ENCODE measurements at places on chromosomes 1 and 21.

DNA sequence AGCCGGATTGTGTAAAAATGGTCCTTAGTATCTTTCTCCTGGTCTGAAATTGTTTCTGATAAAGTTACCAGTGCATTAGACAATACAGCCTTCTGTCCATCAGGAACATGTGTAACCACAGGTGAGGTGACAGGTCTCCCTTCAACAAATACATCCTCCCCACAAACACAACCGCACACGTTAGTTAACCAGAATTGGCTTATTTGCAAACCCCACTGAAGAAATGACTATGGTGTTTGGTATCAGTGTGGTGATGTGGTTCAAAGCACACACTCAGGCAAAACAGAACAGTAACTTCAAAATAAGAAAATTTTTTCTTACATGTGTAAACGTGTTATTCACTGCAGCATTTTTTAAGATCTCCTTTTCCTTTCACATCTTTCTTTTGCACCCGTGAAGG lies 517.2 kb upstream of the NR5A2 start:
- H3K4me1 ChIP-seq = no peaks in the 10 kb centered on the region
- H3K4me3 ChIP-seq = no peak overlapping the region
- no peak overlapping the region for H3K27ac ChIP-seq
- no peaks in the 10 kb centered on the region for H3K36me3 ChIP-seq

- DNase-seq = no peak
- H3K36me3 ChIP-seq = peaks cover under 1% of the 10 kb centered on the region
- peak overlapping the region; percentile 64 for H3K27ac ChIP-seq
- H3K4me3 ChIP-seq = no peak overlapping the region
Observed at GRCh38 chr1:230249695-230250480, 176.2 kb downstream of the PGBD5 start.

DNA sequence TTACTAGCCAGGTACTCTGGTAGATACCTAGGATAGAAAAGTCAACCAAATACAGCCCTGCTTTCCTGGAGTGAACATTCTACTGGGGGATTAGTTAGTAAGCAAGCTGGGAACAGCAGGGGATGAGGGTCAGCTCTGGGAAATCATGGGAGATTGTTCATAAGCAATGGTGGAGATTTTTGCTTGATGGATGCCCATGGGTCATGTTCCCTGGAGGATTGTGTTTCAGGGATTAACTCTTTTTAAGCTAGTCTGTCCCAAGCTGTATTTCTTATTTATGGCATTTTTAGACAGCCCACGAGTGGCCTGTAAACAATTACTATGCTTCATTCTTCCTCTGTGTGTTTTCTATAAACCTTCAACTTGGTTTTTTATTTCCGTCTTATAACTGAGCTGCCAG lies 18.9 kb downstream of the CACHD1 start:
- no peak for DNase-seq
- no peaks in the 10 kb centered on the region for H3K27me3 ChIP-seq
- peaks cover 13% of the 10 kb centered on the region for H3K4me1 ChIP-seq
- H3K36me3 ChIP-seq = no peaks in the 10 kb centered on the region

GRCh38 chr1:160797271-160797709 lies 1.3 kb downstream of the LY9 start:
- no peaks in the 10 kb centered on the region for H3K36me3 ChIP-seq
- H3K4me3 ChIP-seq = no peak overlapping the region
- DNase-seq = no peak
- no peak overlapping the region for H3K27ac ChIP-seq
- H3K4me1 ChIP-seq = no peaks in the 10 kb centered on the region
- H3K27me3 ChIP-seq = no peaks in the 10 kb centered on the region

DNA sequence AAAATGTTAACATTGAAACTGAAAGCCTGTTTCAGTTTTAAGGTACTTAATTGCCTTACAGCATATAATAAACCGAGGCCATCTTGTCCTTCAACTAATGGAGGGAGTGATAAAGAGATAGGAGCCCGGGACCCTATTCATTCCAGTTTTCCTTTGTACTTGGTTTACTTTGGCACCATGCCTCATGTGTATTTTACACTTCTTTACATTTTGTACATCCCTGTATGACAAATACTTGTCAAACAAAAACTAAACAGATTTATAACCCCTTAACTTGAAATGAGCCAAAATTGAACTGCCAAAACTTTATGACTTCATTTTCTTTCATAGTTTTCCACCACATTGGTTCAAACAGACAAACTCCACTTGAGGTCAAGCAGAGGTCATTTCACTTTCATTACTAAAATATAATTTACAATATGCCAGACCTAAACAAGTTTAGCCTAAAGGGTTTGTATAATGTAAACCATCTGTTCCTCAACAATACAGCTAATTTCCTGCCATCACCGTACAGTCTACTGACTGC lies 30.9 kb upstream of the UBE2U start:
- H3K4me1 ChIP-seq = no peaks in the 10 kb centered on the region
- H3K36me3 ChIP-seq = no peaks in the 10 kb centered on the region
- H3K4me3 ChIP-seq = no peak overlapping the region
- no peaks in the 10 kb centered on the region for H3K27me3 ChIP-seq
- DNase-seq = no peak
- no peak overlapping the region for H3K27ac ChIP-seq

DNA sequence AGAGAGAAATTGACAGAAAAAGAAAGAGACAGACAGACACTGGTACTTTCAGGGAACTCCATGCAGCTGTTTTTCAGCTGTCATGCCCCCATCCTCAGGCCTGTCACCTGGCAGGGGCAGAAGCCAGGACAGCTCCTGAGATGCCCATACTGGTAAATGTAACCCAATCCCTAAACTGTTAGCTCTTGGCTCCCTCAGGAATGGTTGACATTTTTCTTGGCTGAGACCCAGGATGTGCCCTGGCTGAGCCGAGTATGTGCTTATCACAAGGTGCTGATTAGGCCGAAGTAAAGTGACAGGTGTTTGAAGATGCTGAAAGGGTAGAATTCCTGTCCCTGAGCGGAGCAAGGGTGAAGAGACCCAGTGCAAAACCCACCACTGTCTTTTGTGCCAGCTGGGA lies 50.7 kb downstream of the PGM1 start:
- H3K27me3 ChIP-seq = no peaks in the 10 kb centered on the region
- no peaks in the 10 kb centered on the region for H3K4me1 ChIP-seq
- H3K4me3 ChIP-seq = no peak overlapping the region

- no peaks in the 10 kb centered on the region for H3K36me3 ChIP-seq
- H3K4me1 ChIP-seq = peaks cover 25% of the 10 kb centered on the region
- H3K4me3 ChIP-seq = no peak overlapping the region
- DNase-seq = no peak
- no peaks in the 10 kb centered on the region for H3K27me3 ChIP-seq
Observed at GRCh38 chr1:94936861-94937620, 10.1 kb upstream of the CNN3 start.

All from thyroid gland (tissue), 4 donors.